ENCODE measurements at places on chromosomes 2 and 18. TPM values are rescaled to one million over a fixed set of nuclear protein-coding genes. Genes with fewer than 3 reads are reported as not detected.

DNA sequence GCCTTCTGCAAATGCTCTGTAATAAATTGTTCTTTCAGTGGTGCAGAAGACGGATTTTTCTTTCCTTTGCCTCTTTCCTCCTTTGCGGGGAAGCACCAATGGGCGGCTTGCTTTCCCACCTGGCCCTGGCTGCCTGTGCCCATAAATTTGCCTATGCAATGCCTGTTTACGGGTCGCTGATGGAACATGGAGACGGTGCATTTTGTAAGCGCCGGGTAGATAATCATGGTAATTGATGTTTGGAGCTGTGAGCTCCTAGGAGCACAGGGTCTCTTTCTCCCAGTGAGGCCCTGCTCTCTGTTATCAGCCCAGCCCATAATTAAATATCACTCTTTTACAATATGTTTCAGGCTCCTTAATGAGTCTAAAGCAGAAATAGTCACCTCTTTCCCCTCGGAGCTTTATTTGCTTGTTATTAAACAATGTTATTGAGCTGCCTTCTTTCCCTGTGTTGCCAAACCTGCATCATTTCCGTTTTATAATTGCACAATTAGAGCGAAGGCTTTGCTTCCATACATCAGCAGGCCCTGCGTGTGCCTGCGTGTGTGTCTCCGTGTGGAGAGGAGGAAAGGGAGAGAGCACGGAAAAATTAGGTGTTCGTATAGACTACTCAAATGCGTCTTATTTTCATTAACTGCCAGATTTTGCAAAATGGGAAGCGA, 437.4 kb upstream of the POU3F3 start:
- no peak for DNase-seq

GRCh38 chr2:47211497-47212011, 56.4 kb upstream of the STPG4 start:
- no peak for DNase-seq

INHA gene
- total RNA-seq: not detected

DNA sequence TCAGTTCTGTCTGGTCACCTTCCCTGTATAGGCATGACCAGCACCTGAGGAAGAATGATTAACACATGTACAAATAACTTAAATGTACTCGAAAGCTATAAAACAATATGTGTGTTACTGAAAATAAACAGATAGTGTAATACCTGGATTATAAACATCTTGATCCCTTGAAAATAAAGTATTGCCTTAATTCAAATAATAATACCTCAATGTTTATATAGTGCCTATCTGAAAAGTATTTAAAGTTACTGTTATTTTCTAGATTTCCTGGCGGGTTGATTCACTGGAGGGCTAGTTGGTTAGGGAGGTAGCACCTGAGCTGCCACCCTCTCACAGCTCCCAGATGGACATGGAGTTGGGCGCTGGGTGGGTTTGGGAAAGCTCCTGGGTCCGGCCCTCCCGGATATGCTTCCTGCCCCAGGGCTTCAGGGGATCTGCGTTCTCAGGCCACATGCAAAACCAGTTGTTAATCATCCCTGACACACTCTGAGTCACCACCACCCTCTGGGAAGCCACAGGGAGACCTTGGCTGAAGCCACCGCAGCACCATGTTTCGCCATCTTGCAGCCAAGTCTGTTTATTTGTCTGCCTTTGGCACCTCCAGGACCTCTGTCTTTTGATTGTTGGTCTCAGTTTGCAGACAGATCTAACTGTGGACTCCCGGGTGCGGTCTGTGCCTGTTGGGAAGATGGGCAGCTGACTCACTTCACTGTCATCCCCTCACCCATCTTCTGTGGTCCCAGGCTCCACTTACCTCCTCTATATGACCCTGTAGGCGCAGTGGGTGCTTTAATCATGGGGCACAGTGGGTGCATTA, 35.3 kb downstream of the RAB31 start:
- DNase-seq: no peak

DNA sequence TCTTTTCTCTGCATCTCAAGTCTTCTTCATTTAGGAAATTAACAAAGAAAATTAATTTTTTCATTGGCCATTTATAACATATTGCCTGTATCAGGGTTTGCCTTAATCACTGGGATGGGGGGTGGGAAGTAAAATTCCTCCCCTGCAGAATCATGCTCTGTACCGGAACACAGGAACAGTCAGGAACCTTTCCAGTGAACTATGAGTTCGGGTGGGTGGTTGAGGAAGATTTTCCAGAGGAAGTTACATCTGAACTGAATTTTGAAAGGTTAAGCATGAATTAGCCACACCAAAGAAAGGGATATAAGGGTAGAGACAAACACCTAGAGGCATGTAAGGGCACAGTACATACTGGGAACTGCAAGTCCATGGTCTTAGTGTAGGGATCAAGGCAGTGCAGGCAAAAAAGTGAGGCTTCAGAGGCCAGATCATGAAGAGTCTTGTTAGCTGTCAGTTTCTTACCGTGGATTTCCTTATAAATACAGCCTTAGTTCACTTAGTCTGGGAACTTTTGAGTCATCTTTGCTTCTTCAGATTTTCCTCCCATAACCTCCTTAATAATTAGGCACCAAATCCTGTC, 55.6 kb downstream of the FAM117B start:
- no peak for DNase-seq

- DNase-seq: no peak
These were observed 258.3 kb downstream of the PHLPP1 start for GRCh38 chr18:62973689-62974088.

EVA1A gene
- total RNA-seq: 149 TPM

STAT1 gene
- total RNA-seq: 75.0 TPM

DNA sequence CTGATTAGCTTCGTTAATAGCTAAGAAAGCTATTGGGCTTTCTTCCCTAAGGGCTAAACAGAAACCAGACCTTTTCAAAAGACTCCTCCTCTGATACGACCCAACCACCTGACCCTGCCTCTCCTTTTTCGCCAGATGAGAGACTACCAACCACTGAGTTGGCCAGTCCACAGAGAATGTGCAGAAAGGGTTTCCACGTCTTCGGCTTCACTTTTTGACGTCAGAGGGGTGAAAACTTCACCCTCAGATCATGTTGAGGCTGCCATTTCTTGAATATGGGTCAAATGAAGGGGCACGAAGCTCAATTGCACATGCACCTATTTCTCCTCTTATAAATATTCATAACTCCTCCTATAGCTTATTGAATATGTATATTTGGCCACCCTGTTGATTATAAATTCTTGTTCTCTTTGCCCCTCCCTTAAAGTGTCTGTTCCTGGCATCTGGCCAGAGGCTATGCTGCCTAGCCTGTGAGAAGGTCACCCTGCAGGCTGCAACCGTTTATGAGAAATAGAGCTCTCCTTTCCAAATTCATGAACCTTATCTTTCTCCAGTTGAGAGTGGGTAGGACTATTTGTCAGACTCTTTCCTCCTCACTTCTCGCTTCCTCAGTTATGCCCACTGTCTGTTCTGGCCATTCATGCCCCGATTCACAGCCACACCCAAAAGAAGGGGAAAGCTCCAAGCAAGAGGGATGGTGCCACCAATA, 301.6 kb downstream of the STK39 start:
- no peak for DNase-seq
